Stimulated activated CD4-positive, alpha-beta T cell treated with anti-CD3 and anti-CD28 coated beads, Interleukin-15, amount 100 ng/mL, for 48 hours (primary cell): ENCODE measurements at places on chromosomes 1 and 21.
A peak's percentile ranks its signal among the peaks of the same experiment; 100 is the strongest.

- DNase-seq: no peak
These were observed 193.9 kb downstream of the CAMTA1 start for GRCh38 chr1:6979003-6979613.

DNA sequence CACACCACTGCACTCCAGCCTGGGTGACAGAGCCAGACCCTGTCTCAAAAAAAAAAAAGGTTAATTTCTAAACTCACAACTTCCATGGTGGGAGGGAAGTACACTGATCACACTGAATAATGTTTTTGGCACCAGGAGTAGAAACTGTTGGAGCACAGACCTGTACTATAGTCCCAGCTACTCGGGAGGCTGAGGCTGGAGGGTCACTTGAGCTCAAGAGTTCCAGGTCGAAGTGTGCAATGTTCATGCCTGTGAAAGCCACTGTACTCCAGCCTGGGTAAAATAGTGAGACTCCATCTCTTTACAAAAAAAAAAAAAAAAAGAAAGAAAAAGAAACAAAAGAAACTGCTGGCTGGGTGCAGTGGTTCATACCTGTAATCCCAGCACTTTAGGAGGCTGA is 35.3 kb downstream of the TMEM50B start:
- no peak for DNase-seq

- DNase-seq: no peak
These were observed 260.5 kb upstream of the ADGRL2 start for GRCh38 chr1:81540216-81540615.

DNA sequence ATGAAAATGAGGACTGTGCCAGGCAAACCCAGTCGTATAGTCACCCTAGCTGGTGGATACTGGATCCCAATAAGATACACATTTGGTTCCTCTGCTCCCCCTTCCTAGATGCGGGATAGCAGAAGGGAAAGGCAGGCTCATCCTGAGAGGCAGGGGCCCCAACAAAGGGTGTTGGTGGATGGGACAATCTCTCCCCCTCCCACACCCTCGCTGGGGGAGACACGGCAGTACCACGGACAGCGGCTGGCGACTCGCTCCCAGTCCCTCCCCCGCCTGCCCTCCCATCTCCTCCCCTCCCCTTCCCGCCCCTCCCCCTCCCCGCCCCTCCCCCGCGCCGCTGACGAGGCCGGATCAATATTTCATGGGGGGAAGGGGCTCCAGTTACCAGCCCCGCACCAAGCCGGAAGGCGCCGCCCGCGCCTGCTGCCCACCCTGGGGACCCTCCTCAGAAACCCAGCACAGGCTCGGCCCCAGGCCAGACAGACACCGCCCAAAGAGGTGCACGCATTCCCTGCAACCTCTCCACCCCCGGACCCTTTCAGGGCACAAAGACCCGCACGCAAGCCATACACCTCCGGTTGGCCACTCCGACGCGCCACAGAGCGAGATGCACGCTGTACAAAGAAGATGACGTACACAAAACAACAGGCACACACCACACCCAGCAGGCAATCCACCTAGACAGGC is 11.5 kb downstream of the RIMS3 start:
- no peak for DNase-seq

DNA sequence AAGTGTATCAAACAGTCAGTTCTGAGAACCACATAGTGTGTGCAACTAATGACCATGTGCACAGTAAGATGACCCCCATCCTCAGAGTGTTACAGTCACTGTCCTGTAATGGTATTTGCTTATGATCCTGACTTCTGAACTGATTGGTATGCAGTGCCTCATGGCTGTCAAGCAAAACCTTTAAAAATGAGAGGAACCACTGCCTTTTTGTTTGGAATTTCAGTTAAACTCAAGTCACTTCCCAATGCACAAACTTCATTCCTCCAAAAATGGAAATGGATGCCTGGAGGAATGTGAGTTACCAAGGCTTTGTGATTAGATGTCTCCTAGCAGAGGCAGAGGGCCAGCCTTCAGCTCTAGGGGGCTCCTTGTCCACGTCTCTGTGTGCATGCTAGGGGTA is 10.5 kb downstream of the C1orf198 start:
- no peak for DNase-seq

DNA sequence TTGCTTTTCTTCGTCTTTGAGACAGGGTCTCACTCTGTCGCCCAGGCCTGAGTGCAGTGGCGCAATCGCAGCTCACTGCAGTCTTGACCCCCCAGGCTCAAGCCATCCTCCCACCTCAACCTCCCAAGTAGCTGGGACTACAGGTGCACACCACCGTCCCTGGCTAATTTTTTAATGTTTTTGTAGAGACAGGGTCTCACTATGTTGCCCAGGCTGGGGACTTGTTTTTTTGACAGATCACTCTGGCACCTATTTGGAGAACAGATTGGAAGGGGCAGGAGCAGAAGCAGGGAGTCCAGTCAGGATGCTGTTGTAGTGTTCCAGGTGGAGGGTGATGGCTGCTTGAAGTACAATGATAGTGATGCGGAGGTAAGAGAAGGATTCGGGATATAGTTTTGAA is 12.7 kb upstream of the KDM4A start:
- no peak for DNase-seq

GRCh38 chr1:34147301-34147700 is 17.7 kb downstream of the CSMD2 start:
- no peak for DNase-seq

DNA sequence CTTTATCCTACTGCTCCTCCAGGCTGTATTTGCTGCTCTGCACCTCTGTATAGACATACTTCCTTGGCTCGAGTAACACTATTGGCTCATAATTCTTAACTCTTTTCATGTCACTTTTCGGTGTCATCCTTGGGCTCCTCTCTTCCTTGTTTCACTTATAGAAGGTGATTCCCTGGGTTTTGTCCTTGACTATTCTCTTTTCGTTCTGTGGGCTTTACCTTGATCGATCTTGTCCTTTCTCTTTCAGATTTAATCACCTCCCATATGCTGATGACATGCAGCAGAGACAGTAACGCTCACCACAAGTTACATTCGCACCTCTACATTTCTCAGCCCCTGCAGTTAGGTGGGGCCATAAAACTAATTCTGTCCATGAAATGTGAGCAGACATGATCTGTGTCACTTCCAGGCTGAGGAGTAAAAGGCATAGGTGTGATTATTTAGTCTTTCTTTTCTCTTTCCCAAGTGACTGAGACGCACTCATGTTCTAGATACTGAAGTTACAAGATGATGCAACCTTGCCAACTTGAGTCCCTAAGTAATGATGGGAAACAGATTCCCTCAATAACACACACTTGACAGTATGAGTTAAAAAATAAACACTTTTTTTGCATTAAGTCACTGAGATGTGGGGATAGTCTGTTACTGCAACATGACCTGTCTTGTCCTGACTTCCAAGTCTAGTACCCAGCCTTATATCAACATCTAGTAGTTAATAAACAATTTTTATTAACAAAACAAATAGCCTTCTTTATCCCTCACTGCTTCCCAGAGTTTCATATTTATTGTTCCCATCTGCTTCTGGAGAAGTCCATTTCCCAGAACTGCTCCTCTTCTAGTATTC is 49.9 kb upstream of the HAO2 start:
- no peak for DNase-seq

DNA sequence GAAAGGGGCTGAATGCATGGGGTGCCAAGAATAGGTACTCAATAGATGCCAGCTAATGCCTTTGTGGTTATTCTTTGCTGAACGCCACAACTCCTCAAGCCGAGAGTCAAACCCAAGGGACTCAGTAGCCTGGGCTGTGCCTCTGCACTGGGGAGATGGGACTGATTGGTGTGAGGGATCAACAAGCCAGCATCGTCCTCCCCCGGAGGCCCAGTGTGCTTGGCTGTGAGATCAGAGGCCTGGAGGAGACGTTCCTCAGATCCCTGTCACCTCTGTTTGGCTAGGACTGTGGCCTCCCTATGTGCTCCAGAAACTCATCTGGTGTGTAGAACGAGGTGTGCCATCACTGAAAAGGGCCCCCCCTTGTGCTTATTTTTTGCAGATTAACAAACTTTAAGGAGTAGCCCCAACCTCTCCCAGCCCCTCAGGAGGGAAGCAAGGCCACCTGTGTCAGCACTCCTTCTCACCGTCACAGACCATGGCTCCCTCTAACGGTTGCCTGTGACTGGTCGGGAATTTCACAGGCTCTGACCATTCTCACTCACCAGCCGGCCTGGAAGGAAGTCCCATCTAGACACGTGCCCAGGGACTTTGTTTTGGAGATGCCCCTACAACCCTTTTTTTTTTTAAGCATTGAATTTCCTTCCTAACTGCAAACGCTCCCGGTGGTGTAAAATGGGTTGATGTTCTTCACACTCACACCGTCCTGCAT is 194.0 kb upstream of the VAMP3 start:
- DNase-seq: no peak

- no peak for DNase-seq
These were observed 85.8 kb downstream of the UBR4 start for GRCh38 chr1:19124273-19124672.

GRCh38 chr21:38256599-38257302 is at the start of gene KCNJ15:
TSS of gene KCNJ15 (plus strand) at chr21:38256991. CDS start at chr21:38299262, 42,271 bp downstream.
- no peak for DNase-seq

GRCh38 chr1:202940561-202940960 is 13.5 kb upstream of the KLHL12 start:
- no peak for DNase-seq

GRCh38 chr1:92662048-92662447 is 122.9 kb downstream of the EVI5 start:
- DNase-seq: no peak

- no peak for DNase-seq
These were observed 57.5 kb upstream of the EPS8L3 start for GRCh38 chr1:109821221-109821669.

GRCh38 chr21:25929856-25930520 is 195.2 kb downstream of the GABPA start:
- no peak for DNase-seq

DNA sequence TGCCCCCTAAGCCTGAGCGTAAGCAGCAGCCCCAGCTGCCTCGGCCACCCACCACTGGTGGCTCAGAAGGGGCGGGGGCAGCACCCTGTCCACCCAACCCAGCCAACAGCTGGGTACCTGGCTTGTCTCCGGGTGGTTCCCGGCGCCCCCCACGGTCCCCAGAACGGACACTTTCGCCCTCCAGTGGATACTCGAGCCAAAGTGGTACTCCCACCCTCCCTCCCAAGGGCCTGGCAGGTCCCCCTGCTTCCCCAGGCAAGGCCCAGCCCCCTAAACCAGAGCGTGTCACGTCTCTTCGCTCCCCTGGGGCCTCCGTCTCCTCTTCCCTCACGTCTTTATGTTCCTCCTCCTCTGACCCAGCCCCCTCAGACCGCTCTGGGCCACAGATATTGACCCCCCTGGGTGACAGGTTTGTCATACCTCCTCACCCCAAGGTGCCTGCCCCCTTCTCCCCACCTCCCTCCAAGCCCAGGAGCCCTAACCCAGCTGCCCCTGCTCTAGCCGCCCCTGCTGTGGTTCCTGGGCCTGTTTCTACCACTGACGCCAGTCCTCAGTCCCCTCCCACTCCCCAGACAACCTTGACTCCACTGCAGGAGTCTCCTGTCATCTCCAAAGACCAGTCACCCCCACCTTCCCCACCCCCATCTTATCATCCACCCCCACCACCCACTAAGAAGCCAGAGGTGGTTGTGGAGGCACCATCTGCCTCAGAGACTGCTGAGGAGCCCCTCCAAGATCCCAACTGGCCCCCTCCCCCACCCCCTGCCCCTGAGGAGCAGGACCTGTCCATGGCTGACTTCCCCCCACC is 46.2 kb downstream of the YARS1 start:
- DNase-seq: no peak

DNA sequence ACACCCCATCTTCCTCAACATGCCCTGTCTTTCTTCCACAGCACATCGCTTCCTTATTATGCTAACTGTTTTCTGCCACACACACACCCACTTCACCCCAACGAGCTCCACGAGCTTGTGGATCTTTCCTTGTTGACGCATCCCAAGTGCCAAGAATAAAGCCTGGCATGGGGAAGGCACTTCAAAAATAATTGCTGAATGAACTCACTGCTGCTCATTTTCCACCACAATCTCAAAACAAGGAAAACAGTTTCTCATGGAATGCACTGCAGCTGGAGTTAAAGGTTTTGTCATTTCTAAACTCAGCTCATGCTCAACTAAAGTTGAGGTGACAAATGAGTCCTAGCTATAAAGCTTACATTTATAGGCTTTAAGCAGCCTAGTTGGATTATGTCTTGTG is 86.0 kb downstream of the TIAM1 start:
- no peak for DNase-seq

GRCh38 chr1:206506405-206507283 is 687 bp upstream of the RASSF5 start:
- no peak for DNase-seq

GRCh38 chr1:211282023-211282373 is 22.8 kb downstream of the RCOR3 start:
- DNase-seq: no peak

GRCh38 chr1:84959294-84959693 is 37.6 kb downstream of the MCOLN2 start:
- peak; percentile 36 for DNase-seq

DNA sequence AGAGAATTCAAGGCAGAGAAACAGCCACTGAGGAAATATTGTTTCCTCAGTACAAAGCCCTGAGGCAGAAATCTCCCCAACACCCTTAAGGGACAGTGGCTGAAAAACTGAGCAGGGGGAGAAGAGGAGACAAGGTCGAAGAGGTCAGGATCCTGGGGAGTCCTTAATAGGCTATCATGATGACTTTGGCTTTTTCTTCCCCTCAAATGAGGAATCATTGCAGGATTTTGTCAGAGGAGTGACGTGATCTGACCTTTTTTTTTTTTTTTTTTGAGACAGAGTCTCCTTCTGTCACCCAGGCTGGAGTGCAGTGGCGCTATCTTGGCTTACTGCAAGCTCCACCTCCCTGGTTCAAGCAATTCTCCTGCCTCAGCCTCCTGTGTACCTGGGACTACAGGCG is 10.2 kb downstream of the MAP7D1 start:
- DNase-seq: no peak

GRCh38 chr21:14836950-14837349 is 227.8 kb downstream of the NRIP1 start:
- DNase-seq: no peak

GRCh38 chr1:66176832-66177231 is 357.1 kb upstream of the SGIP1 start:
- DNase-seq: no peak

- peak; percentile 14 for DNase-seq
These were observed 83.5 kb downstream of the SYF2 start for GRCh38 chr1:25148673-25149300.

- DNase-seq: no peak
These were observed 2.5 kb downstream of the TGFBR3 start for GRCh38 chr1:91883470-91883869.

GRCh38 chr1:165595246-165595938 is 35.6 kb upstream of the MGST3 start:
- no peak for DNase-seq
